ENCODE measurements at places on chromosomes 6 and 20.

- no peaks in the 10 kb centered on the region for H3K4me1 ChIP-seq
- no peaks in the 10 kb centered on the region for H3K36me3 ChIP-seq
- no peak overlapping the region for H3K4me3 ChIP-seq
- peak; percentile 69 for DNase-seq
Observed at GRCh38 chr6:74574794-74575193, 631.1 kb downstream of the COL12A1 start.

- no peak overlapping the region for H3K4me3 ChIP-seq
- H3K27me3 ChIP-seq, result no peaks in the 10 kb centered on the region
- no peaks in the 10 kb centered on the region for H3K4me1 ChIP-seq
Observed at GRCh38 chr20:21507400-21508229, 6.2 kb downstream of the NKX2-2 start.

DNA sequence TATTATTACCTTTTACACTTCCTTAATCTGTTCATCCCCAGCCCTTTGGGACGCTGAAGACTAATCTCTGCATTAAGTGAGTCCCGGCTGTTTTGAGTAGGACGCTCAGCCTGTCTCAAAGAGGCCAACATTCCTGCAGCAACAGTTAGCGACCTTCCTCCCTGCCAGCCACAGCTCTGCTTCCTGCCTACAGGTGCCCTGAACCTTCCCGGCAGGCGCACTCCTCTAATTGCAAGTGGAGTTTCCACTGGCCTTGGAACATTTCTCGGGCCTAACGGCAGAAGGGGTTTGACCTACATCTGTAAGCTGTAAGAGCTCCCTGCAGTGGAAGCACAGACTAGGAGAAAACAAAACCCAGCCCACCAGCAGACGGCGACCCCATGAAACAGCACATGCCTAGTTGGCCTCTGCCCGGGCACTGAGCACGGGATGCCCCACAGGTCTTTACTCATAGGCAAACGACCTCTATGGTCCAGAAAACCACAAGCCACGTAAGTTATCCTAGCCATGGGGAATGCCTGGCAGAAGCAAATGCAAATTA, 137.9 kb downstream of the DTNBP1 start:
- no peak for DNase-seq
- no peaks in the 10 kb centered on the region for H3K36me3 ChIP-seq
- H3K27ac ChIP-seq, result no peak overlapping the region
- no peak overlapping the region for H3K4me3 ChIP-seq

GRCh38 chr6:49300443-49300842, 162.6 kb downstream of the MMUT start:
- H3K4me1 ChIP-seq, result no peaks in the 10 kb centered on the region
- no peak overlapping the region for H3K4me3 ChIP-seq
- no peak for DNase-seq
- no peak overlapping the region for H3K27ac ChIP-seq

DNA sequence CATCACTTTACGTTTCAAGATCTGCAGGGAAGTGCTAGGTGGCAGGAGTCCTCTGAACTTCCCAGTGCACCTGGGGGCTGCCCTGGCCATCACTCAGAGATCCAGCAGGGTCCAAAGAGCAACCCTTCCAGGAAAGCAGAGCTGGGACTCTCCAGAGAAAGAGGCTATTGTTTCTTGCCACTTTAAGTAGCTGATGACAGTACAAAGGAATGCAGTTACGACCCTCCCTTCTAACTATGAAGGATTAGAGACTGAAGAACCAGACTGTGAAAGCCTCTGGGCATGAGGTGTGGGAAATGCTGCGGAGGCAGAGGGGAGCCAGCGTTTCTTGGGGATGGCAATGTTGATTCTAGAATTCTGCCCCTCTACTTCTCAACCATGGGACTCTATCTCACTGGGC, 189.1 kb upstream of the SUPT3H start:
- H3K4me1 ChIP-seq, result no peaks in the 10 kb centered on the region
- H3K27ac ChIP-seq, result no peak overlapping the region
- H3K27me3 ChIP-seq, result no peaks in the 10 kb centered on the region
- no peak overlapping the region for H3K4me3 ChIP-seq
- no peak for DNase-seq

- peak overlapping the region; percentile 67 for H3K4me3 ChIP-seq
- DNase-seq, result peak; percentile 84
- H3K27ac ChIP-seq, result no peak overlapping the region
- peaks cover 33% of the 10 kb centered on the region for H3K4me1 ChIP-seq
- no peaks in the 10 kb centered on the region for H3K36me3 ChIP-seq
- no peaks in the 10 kb centered on the region for H3K27me3 ChIP-seq
Observed at GRCh38 chr6:13711324-13711732, 307 bp downstream of the RANBP9 start.

- H3K27me3 ChIP-seq, result no peaks in the 10 kb centered on the region
- H3K4me1 ChIP-seq, result no peaks in the 10 kb centered on the region
- DNase-seq, result no peak
- H3K36me3 ChIP-seq, result no peaks in the 10 kb centered on the region
Observed at GRCh38 chr6:163446549-163446948, 32.0 kb downstream of the QKI start.

DNA sequence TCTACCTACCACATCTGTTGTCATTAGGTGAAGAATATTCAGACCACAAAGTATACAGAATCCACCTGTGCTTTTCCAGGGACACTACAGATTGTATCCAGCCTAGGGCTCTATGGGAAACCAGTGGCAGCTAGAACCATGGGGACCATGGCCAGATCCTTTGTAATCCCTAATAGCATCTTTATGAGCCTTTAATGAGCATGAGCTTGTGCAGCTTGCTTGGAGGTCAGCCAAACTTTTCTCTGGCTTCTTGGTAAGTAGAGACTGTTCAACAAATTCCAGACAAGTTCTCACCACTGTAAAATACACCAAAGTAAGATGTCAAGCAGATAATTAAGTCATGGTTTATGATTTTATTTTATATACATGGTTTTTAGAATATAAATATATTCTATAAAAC, 301.6 kb upstream of the ADGRB3 start:
- DNase-seq, result no peak
- H3K36me3 ChIP-seq, result no peaks in the 10 kb centered on the region
- no peaks in the 10 kb centered on the region for H3K27me3 ChIP-seq
- H3K27ac ChIP-seq, result no peak overlapping the region
- H3K4me1 ChIP-seq, result no peaks in the 10 kb centered on the region

- peaks cover 26% of the 10 kb centered on the region for H3K4me1 ChIP-seq
- H3K36me3 ChIP-seq, result no peaks in the 10 kb centered on the region
- H3K27ac ChIP-seq, result no peak overlapping the region
- no peak overlapping the region for H3K4me3 ChIP-seq
Observed at GRCh38 chr20:2760297-2760951, 40.0 kb downstream of the CPXM1 start.

DNA sequence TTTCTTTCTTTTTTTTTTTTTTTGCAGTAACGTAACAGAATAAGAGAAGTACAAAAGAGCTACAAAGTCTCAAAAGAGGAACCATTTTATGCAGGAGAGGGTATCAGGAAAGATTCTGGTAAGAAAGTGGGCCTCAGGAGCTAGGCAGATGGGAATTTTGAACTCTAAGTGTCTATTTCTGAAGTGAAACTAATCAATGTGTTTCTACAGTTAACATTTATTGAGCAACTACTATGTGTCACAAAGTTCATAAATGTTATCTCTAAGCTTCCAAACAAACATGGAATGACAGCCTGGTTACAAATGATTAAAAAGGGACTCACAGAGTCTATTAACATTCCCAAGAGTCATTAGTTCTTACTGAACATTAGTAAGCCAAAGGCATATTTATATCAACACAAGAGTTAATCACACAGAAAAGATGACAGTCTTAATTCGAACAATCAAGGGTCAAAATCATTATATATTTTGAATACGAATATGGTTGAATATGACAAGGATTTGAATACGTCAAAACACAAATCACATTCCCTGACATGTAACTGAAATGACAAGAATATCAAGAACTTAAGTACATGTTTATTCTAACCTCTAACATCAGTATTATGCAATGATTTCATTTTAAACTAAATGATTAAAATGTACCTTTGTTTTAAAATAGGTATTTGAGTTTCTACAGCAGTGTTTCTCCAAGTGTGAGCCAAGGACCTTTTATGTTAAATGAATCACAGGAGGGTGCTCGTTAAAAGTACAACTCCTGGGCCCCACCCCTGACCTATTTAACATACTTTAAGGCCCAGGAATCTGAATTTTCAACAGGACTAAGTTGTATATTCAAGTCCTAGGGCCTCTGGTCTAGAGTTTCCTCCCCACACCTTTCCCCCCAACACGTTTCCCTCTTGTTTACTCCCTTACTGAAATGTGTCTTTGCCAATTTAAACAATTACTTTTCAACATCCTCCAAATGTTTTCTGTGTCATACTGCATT, 89.7 kb downstream of the ATXN1 start:
- no peak overlapping the region for H3K4me3 ChIP-seq
- H3K36me3 ChIP-seq, result no peaks in the 10 kb centered on the region
- H3K27me3 ChIP-seq, result no peaks in the 10 kb centered on the region
- DNase-seq, result no peak
- H3K27ac ChIP-seq, result no peak overlapping the region
- H3K4me1 ChIP-seq, result no peaks in the 10 kb centered on the region

GRCh38 chr6:6610031-6610591, 21.6 kb downstream of the LY86 start:
- peak; percentile 57 for DNase-seq
- H3K4me3 ChIP-seq, result no peak overlapping the region
- no peaks in the 10 kb centered on the region for H3K27me3 ChIP-seq
- peaks cover 54% of the 10 kb centered on the region for H3K36me3 ChIP-seq
- H3K27ac ChIP-seq, result peak overlapping the region; percentile 66
- peaks cover 23% of the 10 kb centered on the region for H3K4me1 ChIP-seq

- H3K4me3 ChIP-seq, result no peak overlapping the region
- H3K36me3 ChIP-seq, result no peaks in the 10 kb centered on the region
- no peak overlapping the region for H3K27ac ChIP-seq
- H3K27me3 ChIP-seq, result no peaks in the 10 kb centered on the region
Observed at GRCh38 chr6:14354919-14355572, 237.5 kb downstream of the CD83 start.

GRCh38 chr6:104954190-104954797, 2.6 kb upstream of the LIN28B start:
- DNase-seq, result no peak
- H3K36me3 ChIP-seq, result no peaks in the 10 kb centered on the region
- no peak overlapping the region for H3K4me3 ChIP-seq
- no peak overlapping the region for H3K27ac ChIP-seq
- no peaks in the 10 kb centered on the region for H3K27me3 ChIP-seq
- peaks cover 23% of the 10 kb centered on the region for H3K4me1 ChIP-seq

- DNase-seq, result no peak
- no peak overlapping the region for H3K4me3 ChIP-seq
- peaks cover 23% of the 10 kb centered on the region for H3K4me1 ChIP-seq
- no peaks in the 10 kb centered on the region for H3K27me3 ChIP-seq
Observed at GRCh38 chr20:18676396-18676795, 88.5 kb downstream of the DTD1 start.

DNA sequence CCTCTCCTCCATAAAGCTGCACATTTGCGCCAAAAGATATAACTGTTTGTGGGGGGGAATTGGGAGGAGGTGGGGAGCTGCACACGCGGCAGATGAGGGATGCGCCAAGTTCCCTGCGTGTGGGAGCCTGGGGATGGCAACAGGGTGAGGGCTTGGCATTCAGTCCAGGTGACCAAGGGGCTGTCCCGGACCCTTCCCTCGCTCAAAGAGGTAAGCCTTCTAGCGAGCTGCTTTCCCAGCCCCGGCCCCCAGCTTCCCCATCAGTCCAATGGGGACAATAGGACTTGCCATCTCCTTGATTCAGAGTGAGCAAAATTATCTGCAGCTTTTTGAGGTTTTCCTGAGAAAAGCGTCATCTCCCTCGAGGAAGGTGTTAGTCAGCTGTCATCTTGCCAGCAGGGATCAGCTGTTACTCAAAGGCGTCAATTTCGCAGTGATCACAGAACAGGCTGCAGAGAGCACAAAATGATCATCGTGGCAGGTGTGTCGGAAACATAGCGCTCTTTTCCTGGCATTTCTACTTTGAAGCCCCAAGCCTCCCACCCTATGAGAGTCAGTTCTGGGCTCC, 21.3 kb downstream of the ZNF831 start:
- no peak overlapping the region for H3K27ac ChIP-seq
- H3K4me1 ChIP-seq, result peaks cover 13% of the 10 kb centered on the region
- H3K36me3 ChIP-seq, result no peaks in the 10 kb centered on the region
- DNase-seq, result no peak
- H3K27me3 ChIP-seq, result no peaks in the 10 kb centered on the region

DNA sequence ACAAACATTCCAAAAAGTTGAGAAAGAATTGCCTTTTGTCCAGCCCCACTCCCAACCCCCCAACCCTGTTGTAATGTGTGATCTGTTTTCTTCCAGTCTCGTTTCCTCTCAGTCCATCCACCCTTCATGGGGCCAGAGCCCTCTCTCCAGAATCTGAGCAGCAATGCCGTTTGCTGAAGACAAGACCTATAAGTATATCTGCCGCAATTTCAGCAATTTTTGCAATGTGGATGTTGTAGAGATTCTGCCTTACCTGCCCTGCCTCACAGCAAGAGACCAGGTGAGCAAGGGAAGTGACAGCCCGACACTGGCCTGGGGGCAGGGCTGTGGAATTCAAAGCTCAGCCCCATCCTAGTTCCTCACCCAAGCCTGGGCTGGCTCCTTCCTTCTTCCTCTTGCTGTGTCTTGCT, 7.8 kb downstream of the MAVS start:
- no peaks in the 10 kb centered on the region for H3K27me3 ChIP-seq
- no peak for DNase-seq

- H3K4me1 ChIP-seq, result no peaks in the 10 kb centered on the region
- no peaks in the 10 kb centered on the region for H3K27me3 ChIP-seq
- no peak overlapping the region for H3K4me3 ChIP-seq
- no peak overlapping the region for H3K27ac ChIP-seq
- no peaks in the 10 kb centered on the region for H3K36me3 ChIP-seq
Observed at GRCh38 chr6:141580988-141581552, 551.7 kb upstream of the GJE1 start.

GRCh38 chr6:167564416-167565250, 239.7 kb downstream of the TTLL2 start:
- no peaks in the 10 kb centered on the region for H3K27me3 ChIP-seq
- H3K4me3 ChIP-seq, result no peak overlapping the region
- DNase-seq, result no peak
- no peaks in the 10 kb centered on the region for H3K4me1 ChIP-seq
- H3K27ac ChIP-seq, result no peak overlapping the region
- no peaks in the 10 kb centered on the region for H3K36me3 ChIP-seq

DNA sequence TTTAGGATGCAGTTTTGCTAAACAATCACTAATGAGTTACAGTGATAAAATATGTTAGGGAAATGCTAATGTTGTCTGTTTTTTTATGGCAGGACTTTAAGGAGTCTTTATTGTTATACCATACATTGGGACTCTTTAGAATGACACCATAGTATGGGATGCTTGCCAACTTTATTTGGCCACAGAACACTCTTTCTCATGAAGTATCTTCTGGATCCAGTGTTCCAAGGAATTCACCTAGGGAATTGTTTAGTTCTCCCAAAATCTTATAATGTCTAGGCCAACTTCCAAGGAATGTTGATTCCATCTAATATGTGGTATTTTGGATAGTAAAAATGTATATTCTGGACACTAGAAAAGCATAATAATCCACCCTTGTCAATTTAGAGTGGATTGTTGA, 3.3 kb downstream of the RIN2 start:
- H3K4me3 ChIP-seq, result peak overlapping the region; percentile 31
- no peaks in the 10 kb centered on the region for H3K27me3 ChIP-seq
- peak overlapping the region; percentile 80 for H3K27ac ChIP-seq
- peaks cover 43% of the 10 kb centered on the region for H3K4me1 ChIP-seq

GRCh38 chr6:25018568-25018954, 82.8 kb upstream of the RIPOR2 start:
- DNase-seq, result no peak
- H3K27ac ChIP-seq, result peak overlapping the region; percentile 93
- H3K4me3 ChIP-seq, result no peak overlapping the region
- H3K36me3 ChIP-seq, result no peaks in the 10 kb centered on the region
- no peaks in the 10 kb centered on the region for H3K27me3 ChIP-seq

Data from Karpas-422 (cell line).